Thoracic aorta (tissue), 2 donors: ENCODE measurements at places on chromosomes 7 and 10.
A peak's percentile ranks its signal among the peaks of the same experiment; 100 is the strongest.

- no peaks in the 10 kb centered on the region for H3K36me3 ChIP-seq
- peak overlapping the region; percentile 54 for H3K4me3 ChIP-seq
- H3K4me1 ChIP-seq: peaks cover 44% of the 10 kb centered on the region
These were observed 1.1 kb upstream of the LBX1 start for GRCh38 chr10:101230183-101230917.

- no peaks in the 10 kb centered on the region for H3K4me1 ChIP-seq
- DNase-seq: no peak
- H3K36me3 ChIP-seq: no peaks in the 10 kb centered on the region
- no peaks in the 10 kb centered on the region for H3K27me3 ChIP-seq
These were observed 10.4 kb upstream of the SMC3 start for GRCh38 chr10:110556969-110557601.

DNA sequence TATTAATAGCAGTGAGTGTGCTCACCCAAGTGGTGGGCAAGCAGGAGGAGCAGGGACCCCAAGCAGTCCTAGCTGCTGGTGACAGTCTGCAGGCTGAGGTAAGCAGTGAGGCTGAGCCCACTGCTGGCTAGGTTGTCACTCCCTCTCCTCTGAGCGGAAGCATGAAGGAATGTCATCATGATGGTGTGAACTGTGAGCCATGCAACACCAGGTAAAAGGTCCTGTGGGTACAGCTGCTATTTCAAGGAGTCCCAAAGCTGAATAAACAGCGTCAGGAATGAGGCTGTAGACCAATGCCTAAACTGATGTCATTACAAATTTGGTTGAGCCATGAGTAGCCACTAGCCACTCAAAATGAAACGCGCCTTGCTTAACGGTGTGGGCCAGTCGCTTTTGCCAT lies 126.1 kb downstream of the RNF32 start:
- H3K27ac ChIP-seq: no peak overlapping the region
- H3K4me3 ChIP-seq: no peak overlapping the region
- no peak for DNase-seq
- H3K4me1 ChIP-seq: peaks cover 3% of the 10 kb centered on the region
- no peaks in the 10 kb centered on the region for H3K27me3 ChIP-seq

- DNase-seq: no peak
- peak overlapping the region; percentile 51 for H3K4me3 ChIP-seq
- H3K36me3 ChIP-seq: no peaks in the 10 kb centered on the region
- H3K4me1 ChIP-seq: no peaks in the 10 kb centered on the region
- H3K27ac ChIP-seq: no peak overlapping the region
- H3K27me3 ChIP-seq: no peaks in the 10 kb centered on the region
These were observed 6.7 kb downstream of the SKAP2 start for GRCh38 chr7:26857506-26858240.

DNA sequence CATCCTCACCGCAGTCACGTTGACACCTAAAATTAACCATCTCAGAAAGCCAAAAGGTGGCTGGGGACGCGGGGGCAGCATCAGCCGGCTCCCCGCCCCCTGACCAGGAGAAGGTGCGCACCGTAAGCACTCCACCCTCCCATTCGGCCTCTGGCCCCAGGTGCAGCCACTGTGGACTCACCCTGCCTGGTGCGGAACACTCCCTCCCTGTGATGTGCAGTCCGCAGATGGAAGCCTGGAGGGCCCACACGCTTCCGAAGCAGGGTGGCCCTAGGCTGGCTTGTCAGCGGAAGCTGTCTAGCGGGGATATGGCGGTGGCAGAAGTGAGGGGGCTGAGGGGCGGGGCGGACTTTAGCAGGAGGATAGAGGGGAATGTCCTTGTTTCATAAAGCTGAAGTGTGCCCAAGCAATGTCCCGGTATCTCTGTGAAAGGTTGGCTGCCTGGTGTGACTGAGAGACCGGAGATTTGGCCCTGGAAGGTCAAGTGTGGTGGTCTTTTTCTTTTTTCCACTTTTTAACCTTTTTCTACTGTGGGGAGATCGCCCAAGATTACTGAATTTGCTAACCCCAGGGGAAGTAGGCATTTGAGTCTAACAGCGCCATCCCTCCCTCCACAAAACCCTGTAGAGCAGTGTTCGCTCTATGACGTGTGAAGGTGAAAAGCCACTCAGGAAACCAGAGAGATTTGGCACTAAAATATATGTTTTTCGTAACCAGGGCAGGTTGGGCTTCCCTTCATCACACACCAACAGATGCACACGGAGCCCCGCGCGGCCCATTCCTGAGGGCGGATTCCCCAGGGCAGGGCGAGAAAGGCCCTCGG lies 74.7 kb downstream of the CXCL12 start:
- H3K4me3 ChIP-seq: peak overlapping the region; percentile 67
- no peak overlapping the region for H3K27ac ChIP-seq
- DNase-seq: no peak
- peaks cover 20% of the 10 kb centered on the region for H3K4me1 ChIP-seq
- H3K27me3 ChIP-seq: no peaks in the 10 kb centered on the region
- no peaks in the 10 kb centered on the region for H3K36me3 ChIP-seq

DNA sequence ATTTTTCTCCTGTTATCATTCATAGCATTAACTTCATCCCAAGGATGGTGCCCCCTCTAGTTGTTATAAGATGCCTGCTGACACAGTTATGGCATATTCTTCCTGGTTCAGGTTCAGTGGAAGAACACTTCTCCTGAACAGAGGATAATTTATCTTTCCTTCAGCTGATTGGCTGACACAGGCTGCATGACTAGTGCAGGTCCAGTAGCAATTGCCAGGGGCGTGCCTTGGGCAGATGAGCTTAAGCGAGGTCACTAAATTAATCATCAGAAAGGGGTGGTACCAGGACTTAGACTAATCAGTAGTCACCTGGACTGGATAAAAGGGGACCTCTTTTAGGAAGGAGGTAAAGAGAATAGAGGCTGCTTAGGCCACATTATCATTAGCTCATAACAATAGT lies 42.3 kb downstream of the BZW2 start:
- no peaks in the 10 kb centered on the region for H3K27me3 ChIP-seq
- no peak for DNase-seq
- no peaks in the 10 kb centered on the region for H3K4me1 ChIP-seq
- peaks cover 1% of the 10 kb centered on the region for H3K36me3 ChIP-seq
- H3K27ac ChIP-seq: no peak overlapping the region
- H3K4me3 ChIP-seq: no peak overlapping the region

DNA sequence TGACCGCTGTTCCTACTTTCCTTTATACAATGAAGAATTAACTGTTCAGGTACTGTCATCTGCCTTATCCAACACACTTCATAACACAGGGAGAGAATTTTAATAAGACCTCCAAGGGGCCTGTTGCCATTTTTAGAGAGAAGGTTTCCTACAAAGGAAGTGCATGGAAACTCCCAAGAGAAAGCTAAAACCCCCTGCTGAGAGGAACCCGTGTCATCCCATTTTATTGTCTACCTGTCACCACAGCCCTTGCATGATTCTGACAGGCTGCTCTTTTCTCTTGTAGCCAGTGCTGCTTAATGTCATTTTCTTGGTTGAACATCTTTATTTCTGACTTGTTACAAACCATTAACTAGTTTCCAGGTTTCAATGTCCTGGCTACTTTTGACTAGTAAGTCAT lies 98.4 kb downstream of the SNX10 start:
- H3K27me3 ChIP-seq: no peaks in the 10 kb centered on the region
- H3K27ac ChIP-seq: no peak overlapping the region
- no peak for DNase-seq
- no peak overlapping the region for H3K4me3 ChIP-seq
- H3K4me1 ChIP-seq: no peaks in the 10 kb centered on the region
